ENCODE measurements at places on chromosomes 5 and 9.

DNA sequence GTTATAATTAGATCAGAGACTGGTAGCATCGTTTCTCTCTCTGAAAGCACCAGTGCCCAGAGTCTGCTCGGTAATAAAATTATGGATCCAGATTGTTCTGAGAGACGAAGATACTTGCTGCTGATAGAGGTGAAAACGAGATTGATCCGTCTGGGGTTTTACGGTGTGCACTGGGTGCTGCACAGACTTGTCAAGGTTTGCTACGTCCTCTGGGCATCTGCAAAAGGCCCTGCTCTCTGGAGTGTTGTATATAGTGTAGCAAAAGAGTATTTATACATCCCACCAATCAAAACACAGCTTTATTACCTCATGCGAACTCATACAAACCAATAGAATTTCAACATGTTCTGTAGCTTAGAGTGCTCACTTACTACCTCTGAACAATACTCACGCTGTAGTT lies 219.3 kb downstream of the PBX3 start:
- no peak for DNase-seq

DNA sequence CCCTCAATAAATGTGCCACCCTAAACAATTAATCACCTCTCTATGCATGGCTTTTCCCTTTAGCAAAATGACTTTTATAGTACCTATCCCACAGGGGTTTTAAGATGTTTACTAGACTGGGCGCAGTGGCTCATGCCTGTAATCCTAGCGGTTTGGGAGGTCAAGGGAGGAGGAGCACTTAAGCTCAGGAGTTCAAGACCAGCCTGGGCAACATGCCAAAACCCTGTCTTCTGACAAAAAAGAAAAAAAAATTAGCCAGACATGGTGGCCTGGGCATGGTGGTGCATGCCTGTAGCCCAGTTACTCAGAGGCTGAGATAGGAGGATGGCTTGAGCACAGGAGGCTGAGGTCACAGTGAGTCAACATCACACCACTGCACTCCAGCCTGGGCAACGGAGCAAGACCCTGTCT lies 13.5 kb downstream of the SH3TC2 start:
- no peak for DNase-seq

DNA sequence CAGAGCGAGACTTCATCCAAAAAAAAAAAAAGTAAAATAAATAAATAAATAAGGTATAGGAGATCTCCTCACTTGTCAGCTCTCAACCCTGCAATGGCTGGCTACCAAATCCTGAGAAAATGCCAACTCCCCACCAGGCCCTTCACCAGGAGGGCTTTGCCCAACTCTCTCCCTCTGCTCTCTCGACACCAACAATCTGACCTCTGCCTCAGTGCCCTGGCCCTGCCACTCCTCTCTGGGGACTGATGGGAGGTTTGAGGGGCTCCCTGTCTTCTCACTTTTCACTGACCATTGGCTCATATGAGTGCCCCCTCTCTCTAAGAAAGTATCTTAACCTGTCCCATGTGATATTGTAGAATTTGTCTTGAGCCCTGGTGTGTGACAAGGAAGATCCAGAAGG lies 52.6 kb upstream of the SH3PXD2B start:
- no peak for DNase-seq

GRCh38 chr5:139903450-139903794 lies 107.8 kb downstream of the PSD2 start:
- DNase-seq, result no peak

GRCh38 chr5:177456976-177457851 lies 10.6 kb downstream of the PRR7 start:
- peak; percentile 74 for DNase-seq

DNA sequence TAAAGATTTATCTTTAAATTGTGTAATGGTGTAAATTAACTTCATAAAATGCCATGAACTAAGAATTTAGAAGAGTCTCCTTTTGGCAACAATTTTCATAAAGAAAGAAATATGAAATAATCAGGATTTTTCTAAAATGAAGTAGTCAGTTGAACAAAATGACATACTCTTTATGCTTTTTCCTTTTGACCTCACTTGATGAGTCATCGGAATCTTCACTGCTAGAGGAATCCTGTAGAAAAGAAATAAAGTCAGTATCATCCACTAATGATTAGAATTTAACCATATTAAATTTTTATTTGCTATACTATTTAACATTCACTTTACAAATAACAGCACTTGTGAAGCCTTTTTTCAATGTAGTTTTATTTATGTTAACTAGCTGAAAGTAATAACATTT lies 26.1 kb downstream of the CHD1 start:
- no peak for DNase-seq

DNA sequence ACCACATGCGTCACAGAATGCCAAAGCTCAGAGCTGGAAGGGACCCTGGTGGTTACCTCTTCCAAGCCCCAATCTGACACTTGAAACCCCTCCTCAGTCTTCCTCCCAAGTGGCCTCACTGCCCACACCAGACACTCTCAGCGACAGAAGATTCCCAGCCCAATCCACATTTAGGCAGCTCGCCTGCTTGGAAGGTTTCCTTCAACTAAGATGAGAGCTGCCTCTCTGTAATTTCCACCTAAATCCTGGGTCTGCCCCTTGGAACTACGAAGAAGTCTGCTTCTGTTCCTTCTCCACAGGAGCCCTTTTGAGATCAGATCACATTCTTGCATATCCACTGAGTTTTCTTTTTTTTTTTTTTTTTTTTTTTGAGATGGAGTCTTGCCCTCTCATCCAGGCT lies 83.7 kb downstream of the PAX5 start:
- DNase-seq, result no peak

Measured in NCI-H187 (cell line).